AG04449 (cell line): ENCODE measurements at places on chromosomes 5 and 9.

- DNase-seq: no peak
Measured at GRCh38 chr5:133643365-133643764, 31.0 kb upstream of the FSTL4 start.

GRCh38 chr5:168807287-168807686 lies 228.1 kb upstream of the PANK3 start:
- no peak for DNase-seq

DNA sequence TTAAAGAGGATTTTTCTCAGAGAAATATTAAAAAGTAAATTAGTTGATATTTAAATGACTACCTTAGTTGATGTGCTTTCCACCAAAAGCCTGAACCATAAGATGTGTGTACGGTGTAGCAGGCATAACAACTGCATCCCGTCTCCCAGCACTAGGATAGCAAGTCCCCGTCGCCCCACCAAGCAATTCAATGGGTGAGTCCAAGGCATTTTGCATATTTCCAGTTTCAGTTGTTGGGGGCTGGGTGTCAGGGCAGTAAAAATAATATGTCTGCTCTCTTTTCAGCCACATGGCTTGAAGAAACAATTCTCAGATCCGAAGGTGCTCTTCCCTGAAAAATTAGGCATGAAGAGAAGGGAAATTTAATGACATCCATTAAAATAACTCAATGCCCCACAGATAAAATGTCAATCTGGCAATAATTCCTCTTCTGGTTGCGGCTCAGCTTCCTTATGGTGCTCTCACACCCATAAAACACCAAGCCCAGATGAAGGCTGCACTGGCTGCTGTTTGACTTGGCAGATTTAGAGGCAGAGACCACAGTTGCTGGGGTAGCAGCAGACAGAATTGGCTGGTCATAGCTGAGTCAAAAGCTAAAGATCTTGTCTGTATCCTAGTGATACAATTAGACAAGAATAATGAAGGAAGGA lies 124.4 kb upstream of the ADCY2 start:
- DNase-seq: no peak

- DNase-seq: no peak
Measured at GRCh38 chr5:127673117-127673800, 24.4 kb downstream of the CTXN3 start.

- no peak for DNase-seq
Measured at GRCh38 chr9:110659891-110660541, 8.6 kb upstream of the MUSK start.
